Right ventricle myocardium inferior (tissue), 1 donor: ENCODE measurements at places on chromosomes 3 and 15.

DNA sequence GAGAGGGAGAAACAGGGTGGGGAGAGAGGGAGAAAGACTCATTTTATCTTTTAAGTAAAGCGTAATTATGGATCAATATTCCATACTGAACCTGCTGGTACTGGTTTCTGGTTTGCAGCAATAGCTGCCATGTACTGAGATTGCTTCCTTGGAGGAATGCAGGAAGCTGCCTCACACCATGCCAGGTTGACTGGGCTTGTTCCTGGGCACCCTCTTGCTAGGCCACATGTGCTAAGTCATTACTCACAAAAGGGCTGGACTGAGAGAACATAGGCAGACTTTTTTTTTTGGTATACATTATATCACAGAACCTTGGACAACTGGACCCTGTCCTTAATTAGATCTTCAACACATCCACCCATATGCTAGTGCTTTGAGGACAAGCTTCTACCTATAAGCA lies 193.4 kb downstream of the ZNF621 start:
- DNase-seq = no peak

DNA sequence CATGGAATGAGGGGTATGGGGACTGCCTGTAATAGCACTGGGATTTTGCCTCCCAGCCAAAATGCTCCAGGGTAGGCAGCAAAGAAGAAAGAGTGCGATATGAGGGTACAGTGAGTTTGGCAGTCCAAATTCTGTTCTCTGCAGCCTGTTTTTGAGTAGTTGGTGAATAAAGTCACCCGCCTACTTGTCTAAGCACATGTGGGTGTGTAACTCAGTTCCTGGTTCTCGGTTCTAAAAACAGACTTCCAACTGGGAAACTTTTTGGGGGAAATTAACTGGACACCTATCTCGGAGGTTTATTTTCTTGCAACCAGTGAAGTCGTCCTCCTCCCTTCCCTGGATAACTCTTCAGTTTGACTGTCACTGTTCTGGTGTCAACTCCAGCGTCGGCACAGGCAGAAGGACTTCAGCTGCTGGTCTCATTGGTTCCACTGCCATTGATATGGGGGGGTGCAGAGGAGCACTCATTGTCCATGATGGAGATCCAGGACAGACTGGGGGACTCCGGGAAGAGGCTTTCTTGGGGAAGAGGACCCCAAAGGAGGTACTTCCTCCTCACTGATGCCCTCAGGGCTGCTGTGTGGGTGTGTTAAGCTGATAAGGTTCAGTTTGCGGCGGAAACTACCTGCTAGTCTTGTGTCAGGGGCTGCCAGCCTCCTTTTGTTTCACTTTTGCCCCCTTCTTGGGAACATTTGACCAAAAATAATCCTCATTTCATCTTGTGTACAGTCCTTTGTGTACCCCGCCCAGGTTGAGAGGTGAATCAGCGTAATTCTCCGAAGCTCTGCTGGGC lies 13.2 kb downstream of the GHRL start:
- no peak for DNase-seq

DNA sequence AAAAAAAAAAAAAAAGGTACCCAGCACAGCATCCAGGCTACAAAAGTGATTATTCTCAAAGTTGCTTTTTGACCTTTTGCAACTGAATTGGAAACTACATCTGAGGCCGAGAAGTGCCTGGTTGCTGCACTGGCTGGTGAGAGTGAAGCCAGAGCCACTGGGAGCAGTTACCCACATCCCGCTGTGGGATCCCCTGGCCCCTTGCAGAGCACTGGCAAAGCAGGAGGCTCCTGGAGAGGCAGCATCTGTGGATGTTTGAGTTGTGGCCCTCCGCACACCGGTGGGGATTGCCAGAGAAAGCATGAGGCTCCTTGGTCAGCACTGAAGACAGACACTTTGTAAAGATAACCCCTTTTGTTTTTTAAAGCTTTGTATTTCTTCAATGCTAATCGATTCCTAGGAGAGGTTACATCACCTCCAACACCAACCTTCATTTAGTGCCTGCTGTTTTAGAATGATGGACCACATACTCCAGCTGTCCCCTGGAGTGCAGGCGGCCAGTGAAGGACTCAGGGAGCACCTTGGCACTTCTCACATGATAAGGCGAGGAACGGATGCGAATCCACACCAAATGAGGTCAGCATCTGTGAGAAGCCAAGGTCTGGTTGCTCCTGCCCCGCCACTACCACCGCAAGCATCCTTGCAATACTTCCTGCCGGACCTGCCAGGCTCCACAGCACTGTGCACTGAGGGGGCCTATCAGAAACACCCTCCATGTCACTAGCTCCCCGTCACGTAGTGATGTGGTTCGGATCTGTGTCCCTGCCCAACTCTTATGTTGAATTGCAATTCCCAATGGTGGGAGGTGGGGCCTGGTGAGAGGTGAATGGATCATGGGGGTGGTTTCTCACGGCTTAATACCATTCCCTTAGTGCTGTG lies 256.5 kb downstream of the GABRB3 start:
- no peak for DNase-seq

DNA sequence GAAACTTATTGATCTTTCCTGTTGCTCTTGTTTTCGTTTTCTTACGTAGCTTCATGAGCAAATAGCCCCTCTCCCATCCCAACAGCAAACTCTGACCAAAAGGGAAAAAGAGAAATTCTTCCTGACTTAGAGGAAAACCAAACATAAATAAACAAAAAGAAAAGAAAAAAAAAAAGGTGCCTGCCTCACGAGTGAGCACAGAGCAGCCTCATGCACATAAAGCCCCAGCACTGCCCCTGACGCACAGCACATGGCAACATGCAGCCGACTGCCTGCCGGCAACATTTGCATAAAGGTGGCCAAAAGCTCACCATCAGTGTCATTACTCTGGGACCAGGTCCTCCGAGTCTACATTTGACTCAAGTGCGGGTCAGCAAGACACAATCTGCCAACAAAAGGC lies 6.4 kb downstream of the POC1A start:
- no peak for DNase-seq

DNA sequence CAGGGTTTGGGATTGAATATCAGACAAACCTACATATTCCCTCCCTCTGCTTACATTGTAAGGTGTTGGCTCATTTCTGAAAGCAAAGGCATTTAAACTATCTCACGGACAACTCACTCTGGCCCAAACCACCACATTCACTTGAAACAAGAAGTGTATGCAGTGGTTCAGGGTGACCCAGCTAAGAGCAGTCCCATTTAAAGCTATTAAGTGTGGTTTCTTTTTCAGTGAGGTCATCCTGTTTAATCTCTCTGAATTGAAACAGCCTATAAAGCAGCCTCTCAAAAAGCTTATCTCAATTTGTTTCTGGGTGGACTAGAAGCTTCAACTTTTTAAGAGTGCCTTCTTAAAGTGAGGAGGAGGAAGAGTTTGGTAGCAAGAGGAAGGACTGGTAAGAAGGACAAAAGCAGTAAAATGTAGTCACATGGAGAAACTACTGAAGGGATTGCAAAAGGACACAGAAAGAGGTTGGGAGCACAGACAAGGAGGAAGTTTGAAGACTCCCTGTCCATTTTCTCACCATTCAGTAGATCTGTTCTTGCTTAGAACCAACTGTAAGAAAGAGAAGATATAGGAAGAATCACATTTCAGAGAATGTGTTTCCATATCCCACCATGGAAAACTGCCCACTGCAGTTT lies 151.6 kb downstream of the TMCO5A start:
- DNase-seq = no peak

DNA sequence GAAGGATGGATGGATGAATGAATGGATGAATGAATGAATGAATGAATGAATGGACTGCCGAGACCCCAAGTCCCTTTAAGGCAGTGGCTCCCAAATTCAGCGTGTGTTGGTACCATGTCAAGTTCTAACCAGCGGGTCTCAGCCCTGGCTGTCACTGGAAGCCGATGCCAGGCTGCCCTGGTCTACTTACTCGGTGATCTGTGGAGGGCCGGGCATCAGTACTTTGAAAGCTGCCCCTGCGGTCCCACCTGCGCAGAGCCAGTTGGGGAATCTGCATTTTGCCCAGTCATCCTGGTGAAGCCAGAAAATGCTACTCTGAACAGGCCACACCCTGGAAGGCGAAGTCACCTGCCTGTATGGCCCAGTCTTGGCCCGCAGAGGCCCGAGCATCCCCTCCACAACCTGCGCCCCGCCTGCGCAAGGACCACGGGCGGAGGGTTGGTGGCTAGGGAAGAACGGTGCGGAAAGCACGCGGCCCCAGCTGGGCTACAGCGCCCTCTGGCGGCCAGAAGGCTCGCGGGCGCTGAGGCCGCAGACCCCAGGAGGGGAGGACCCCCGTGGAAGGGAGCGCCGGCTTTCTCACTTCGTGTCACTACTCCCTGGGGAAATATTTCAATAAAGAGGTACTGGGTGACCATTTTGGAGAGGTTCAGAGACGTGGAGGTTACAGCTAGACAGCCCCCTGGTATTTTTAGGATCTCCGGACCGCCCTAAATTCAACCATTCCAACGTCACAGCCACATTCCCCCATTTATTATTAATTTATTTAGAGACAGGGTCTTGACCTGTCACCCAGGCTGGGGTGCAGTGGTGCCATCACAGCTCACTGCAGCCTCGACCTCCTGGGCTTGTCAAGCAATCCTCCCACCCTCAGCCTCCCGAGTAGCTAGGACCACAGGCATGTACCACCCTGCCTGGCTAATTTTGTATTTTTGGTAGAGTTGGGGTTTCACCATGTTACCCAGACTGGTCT lies 34.9 kb downstream of the PRKCD start:
- DNase-seq = peak; percentile 82

GRCh38 chr3:15557511-15557946 lies 36.0 kb upstream of the COLQ start:
- no peak for DNase-seq

- DNase-seq = no peak
These were observed 163.1 kb downstream of the RPLP1 start for GRCh38 chr15:69615736-69616135.

- DNase-seq = no peak
These were observed 6.7 kb downstream of the KBTBD13 start for GRCh38 chr15:65083262-65083701.

GRCh38 chr3:58606693-58607092 lies 29.5 kb upstream of the FAM107A start:
- no peak for DNase-seq

DNA sequence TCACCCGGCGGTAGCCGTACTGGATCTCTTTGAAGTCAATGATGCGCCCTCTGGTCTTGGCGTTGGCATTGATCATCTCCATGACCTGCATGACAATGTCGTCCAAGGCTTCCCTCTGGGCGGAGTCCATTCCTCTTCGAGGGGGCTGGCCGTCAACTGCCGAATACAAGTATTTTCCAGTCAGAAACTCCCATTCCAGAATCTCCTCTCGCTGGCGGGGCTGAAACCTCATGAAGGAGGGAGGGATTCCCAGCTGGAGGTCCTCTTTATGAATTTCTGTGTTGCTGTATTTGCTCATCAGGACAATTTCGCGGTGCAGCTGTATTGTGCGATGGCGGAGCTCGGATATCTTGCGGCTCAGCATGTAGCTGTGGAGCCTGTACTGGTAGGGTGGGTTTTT lies 73.4 kb downstream of the CHSY1 start:
- DNase-seq = no peak

GRCh38 chr3:42102571-42102970 lies 11.4 kb downstream of the TRAK1 start:
- DNase-seq = no peak

DNA sequence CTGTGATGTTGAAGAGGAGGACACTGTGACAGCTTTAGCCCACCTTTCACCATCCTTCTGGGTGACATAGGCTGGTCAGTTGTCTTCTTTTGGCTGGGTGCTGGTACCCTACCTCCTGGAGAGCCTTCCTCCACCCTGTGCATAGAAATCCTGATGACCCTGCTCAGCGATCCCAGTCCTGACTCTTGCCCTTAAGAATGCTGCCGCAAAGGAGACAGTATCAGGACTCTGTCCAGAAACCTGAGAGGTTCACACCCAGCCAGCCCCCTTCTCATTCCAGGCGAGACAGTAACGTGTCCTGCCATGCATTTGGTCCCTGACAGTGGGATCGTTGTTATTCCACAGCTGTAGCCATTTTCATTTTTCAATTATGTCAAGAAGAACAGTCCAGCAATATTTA lies 312.8 kb upstream of the CHRM5 start:
- DNase-seq = no peak

- no peak for DNase-seq
These were observed 569 bp downstream of the TMEM266 start for GRCh38 chr15:76060118-76060989.

DNA sequence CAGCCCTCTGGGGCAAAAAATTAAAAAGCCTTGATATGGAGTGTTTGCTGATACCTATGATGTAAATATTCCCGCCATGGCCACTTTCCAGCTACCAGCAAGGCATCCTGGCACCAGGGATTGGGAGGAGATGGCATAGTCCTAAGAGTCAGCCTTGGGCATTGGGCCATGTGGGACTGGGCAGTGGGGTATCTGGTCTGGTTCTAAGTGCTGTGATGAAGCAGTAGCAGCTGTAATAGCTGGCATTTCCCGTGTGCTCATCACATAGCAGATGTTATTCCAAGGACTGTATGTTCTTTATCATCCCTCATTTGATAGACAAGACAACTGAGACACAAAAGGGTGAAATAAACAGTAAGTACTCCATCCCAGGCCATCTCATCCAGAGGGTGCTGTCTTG lies 6.9 kb upstream of the SACM1L start:
- DNase-seq = no peak

GRCh38 chr15:66734961-66735908 lies 33.2 kb downstream of the SMAD6 start:
- DNase-seq = no peak

GRCh38 chr3:74000725-74001124 lies 376.0 kb upstream of the PDZRN3 start:
- DNase-seq = no peak

DNA sequence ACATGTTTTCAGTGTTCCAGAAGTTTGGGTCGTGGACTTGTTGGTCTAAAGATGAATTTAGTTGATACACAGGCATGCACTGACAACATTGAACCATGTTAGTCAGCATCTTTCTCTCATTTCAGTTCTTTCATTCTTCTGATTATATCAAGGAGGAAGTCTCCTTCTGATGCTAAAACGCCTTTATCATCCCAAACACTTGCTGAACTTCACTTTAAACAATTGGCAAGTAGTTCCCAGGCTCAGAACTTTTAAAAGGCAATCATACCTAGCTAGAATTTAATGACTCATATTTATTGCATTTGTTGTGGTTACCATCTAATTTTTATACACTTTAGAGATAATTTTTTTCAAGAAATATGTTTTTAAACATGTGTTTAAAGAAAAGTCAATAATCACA lies 15.9 kb downstream of the LMCD1 start:
- no peak for DNase-seq
